ENCODE measurements at places on chromosomes 1 and 21. TPM values are rescaled to one million over a fixed set of nuclear protein-coding genes. Genes with fewer than 3 reads are reported as not detected.

ETV3L gene
- total RNA-seq = not detected

GRCh38 chr1:8525216-8525557 lies 207.3 kb downstream of the SLC45A1 start:
- DNase-seq = peak; percentile 21

- DNase-seq = no peak
Observed at GRCh38 chr21:44878053-44878982, 4.8 kb upstream of the PTTG1IP start.

PTGFRN gene
- 40.5 TPM for total RNA-seq

- DNase-seq = no peak
Observed at GRCh38 chr21:41215856-41216408, 48.0 kb downstream of the BACE2 start.

GRCh38 chr1:170213596-170213995 lies 67.8 kb downstream of the NTMT2 start:
- no peak for DNase-seq

GRCh38 chr1:155850345-155850744 lies 6.7 kb downstream of the GON4L start:
- DNase-seq = no peak

HSPB7 gene
- total RNA-seq = 0.36 TPM
